Activated CD4-positive, alpha-beta memory T cell treated with anti-CD3 and anti-CD28 coated beads, Interleukin-2, amount 10 ng/mL, durations not matched to agents 7 days and 5 days (primary cell): ENCODE measurements at places on chromosomes 3 and 15.

- DNase-seq = peak; percentile 56
Observed at GRCh38 chr3:19947549-19948225, 790 bp downstream of the RAB5A start.

DNA sequence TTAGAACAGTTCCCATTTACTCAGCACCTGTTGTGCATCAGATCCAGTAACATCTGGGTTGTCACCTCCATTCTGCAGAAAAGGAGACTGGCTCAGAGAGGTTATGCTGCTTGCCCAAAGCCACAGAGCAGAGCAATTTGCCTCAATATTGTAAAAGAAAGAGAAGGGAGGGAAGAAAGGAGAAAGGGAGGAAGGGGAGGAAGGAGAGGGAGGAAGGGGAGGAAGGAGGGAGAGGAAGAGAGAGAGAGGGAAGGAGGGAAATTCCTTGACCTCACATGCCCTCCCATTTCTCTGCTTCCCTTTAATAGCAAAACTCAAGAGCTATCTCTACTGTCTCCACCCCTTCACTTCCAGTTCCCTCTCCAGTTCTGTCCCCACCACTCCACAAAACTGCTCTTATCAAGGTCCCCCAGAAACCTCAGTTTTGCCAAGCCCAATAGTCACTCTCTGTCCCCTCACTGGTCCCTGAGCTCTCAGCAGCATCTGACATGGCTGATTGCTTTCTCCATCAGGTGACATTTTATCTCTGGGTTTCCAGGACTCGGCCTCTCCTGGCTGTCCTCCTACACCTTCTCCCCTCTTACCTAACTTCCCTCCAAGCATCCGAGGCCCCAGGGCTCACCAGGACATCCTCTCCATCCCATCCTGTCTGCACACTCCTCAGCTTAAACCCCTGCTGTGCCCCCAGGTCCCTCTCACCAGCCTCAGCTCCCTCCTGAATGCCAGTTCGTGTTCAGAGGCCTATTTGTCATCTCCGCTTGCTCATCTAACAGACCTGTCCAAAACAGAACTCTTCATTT is 104.7 kb upstream of the LINGO1 start:
- no peak for DNase-seq

DNA sequence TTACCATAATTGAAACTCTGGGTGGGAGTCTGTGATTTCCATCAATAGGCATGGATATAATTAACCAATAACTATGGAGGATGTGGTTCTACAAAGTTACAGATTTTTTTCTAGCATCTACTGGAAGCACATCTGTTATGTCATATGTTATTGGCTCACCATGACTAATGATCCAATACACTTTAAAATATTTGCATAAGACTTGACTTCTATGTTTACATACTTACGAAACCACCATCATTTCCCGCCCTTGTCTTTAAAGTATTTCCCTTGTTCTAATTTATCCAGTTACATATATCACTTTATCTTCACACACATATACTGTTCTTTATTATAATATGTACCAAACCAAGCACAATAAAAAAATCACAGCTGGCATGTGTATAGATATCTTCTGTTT is 380.3 kb upstream of the CBLB start:
- DNase-seq = no peak

- no peak for DNase-seq
Observed at GRCh38 chr15:61880084-61880483, 180.2 kb downstream of the VPS13C start.

GRCh38 chr3:143001034-143001368 is 369 bp upstream of the U2SURP start:
- DNase-seq = peak; percentile 75

DNA sequence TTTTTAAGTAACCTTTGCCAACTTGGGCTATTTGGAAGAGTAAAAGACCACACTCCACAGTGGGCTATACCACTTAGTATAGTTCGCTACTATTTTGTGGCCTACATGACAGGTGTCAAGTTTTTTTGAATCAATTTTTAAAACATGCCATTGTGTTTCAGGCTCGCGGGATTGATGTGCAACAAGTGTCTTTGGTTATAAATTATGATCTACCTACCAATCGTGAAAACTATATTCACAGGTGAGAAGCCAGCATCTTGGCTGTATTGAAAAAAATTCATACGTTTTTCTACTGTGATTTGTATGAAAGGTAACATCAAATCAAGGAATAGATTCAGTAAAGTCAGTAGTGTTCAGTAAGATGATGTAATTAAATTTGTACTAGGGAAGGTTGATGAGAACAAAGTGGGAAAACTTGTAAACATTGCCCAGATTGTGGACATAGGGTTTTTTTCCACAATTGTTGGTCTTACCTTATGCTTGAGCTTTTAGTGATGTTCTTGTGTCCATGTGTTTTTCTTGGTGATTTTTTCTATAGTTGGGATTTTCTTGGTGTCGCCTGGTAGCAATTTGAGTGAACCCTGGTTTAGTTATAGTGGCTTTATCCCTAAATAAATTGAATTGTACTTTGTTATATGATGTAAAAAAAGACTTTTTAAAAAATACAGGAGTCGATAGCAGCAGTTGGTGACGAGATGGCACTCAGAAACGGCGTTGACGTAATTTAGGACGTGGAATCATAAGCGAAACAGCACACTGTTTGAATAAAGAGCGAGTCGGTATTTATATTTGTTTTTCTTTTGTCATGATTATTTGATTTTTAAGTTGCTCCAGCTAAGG is 4.5 kb downstream of the EIF4A2 start:
- DNase-seq = no peak

DNA sequence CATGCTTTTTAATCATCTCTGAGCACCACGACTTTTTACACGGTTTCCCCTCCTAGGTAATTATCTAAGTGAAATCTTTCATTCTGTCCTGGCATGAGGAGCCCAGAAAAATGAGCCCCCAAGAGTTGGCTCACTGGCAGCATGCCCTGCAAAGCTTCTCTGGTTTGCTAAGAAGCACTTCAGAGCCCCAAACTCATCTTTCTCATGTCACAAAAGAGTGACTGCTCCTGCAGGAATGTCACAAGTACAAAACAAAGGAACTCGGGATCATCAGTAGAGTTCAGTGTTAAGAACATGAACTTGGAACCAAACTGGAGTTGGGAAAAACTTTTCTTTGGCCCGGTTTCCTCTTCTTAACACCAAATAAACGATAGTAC is 123.9 kb downstream of the FOXB1 start:
- no peak for DNase-seq

GRCh38 chr15:99507504-99508310 is 58.1 kb upstream of the MEF2A start:
- DNase-seq = no peak

DNA sequence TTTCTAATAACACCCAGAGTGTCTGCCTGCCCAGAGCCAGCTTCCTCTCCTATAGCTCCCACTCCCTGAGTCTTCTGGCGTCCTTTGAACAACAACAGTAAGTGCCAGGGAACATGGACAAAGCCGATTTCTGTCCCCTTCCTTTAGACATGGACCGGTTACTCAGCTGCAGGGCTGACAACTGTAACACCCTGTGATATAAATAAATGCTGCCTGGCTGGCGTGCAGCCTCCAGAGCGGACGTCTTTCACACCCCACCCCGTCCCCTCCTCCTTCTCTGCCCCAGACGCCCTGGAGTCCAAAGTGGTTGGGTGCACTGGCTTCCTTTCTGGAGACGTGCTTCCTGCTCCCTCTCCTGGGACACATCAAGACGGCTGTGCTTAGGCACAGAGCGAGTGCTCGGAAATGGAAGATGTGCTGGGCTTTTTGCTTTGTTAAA is 281.9 kb upstream of the LRRFIP2 start:
- no peak for DNase-seq

DNA sequence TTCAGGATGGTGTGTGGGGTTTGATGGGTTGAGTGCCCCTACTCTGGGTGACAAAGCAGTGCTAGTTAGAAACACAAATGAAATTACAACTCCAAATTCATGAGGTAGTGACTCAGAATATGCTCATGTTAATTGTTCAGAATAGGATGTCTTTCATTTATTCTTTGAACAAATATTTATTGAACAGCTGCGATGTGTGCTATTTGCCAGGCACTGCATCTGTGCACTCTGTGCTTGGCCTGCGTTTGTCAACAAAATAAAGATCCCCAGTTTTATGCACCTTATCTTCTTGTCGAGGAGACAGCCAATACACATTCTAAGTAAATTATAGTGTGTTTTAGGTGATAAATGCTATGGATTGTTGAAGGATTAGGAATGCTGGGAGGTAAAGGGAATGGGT is 27.3 kb downstream of the MED12L start:
- no peak for DNase-seq

- no peak for DNase-seq
Observed at GRCh38 chr15:61222010-61222409, 7.1 kb downstream of the RORA start.

DNA sequence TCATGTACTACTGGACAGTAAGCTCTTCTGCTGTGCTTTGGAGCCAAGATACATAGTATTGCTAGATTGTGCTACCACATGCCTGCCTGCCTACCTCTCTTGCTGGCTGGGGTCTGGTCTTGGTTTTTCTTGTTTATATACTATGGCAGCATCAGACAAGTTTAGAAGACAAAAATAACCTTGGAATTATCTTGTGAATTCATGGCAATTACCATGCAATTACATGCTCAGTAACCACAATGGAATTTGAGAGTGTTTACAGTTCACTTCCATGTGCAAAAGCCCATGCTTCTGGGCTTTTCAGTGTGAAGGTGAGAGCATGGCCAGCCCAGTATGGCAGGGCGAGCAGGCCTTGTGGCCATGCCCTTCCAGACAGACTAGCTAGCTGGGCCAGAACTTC is 48.0 kb upstream of the C15orf61 start:
- DNase-seq = no peak

DNA sequence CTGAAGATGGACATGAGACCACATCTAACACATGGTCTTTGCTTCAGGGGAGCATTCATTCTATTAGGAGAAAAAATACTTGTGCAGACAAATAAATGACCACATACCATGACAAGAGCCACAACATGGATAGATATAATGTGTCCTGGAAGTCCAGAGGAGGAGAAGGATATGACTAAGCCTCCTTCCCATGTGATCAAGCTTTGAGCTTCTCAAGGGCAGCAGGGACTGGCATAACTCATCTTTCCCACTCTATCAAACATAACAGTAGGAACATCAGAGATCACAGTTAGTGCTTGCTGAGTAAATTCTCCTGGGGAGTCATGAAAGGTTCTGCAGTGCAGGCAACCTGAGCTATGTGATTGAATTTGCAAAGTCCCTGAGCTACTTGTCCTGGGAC is 86.0 kb upstream of the LPP start:
- no peak for DNase-seq

DNA sequence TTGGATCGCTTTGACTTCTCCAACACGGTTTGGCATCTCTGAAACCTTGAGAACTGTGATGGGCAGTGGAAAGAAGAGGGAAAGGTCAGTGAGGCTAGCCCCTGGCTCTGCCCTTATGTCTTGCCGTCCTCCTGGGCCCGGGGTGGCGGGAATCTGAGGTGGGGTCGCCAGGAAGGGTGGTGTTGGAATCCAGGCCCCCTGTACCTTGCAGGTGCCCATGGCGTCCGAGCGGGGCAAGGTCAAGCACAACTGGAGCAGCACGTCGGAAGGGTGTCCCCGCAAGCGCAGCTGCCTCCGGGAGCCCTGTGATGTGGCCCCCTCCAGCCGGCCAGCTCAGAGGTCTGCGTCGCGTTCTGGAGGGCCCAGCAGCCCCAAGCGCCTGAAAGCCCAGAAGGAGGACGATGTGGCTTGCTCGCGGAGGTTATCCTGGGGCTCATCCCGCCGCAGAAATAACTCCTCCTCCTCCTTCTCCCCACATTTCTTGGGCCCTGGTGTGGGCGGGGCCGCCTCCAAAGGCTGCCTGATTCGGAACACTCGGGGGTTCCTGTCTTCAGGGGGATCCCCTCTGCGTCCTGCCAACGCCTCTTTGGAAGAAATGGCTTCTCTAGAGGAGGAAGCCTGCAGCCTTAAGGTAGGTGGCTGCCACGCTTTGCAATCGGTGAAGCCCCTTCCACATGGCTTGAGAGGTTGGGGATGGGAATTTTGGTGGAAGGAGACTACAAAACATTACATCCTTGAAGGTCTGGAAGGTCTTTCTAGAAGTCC is 907 bp downstream of the TATDN2 start:
- DNase-seq = peak; percentile 66

GRCh38 chr15:66789029-66790025 is 87.3 kb downstream of the SMAD6 start:
- DNase-seq = no peak

GRCh38 chr15:101466188-101466587 is 23.3 kb downstream of the PCSK6 start:
- no peak for DNase-seq

GRCh38 chr3:188349933-188350332 is 196.0 kb downstream of the LPP start:
- no peak for DNase-seq

DNA sequence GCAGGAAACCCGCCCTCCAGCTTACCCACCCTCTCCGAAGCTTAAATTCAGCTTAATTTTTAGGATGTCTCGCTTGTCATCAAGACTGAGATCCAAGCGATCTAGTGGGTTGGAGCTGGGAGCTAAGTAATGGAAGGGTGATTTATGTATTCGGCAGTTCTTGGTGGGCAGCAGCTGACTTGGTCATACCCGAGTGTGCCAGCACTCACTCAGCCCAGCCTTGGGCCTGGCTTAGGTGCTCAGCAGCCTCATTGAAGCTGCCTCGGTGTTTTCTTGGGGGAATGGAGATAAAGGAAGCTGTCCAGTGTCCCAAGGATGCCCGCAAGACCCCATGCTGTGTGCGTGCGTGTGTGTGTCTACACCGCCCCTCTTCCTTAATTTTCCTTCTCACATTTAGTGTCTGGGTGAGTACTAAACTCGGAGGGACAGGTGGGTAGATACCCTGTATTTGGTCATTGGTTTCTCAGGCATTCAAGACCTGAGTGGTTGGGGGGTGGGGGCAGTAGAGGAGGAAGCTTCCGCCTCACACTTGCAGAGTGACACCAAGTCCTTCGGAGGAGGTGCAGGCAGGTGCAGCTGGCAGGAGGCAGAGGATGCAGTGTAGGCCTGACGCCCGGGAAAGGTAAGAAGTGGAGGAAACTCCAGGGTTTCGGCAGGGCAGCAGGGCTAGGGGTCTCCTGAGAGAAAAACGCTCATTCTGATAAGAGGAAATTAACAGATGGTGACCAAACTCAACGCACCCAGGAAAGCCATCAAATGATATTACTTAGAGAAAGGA is 92.8 kb downstream of the PCSK6 start:
- no peak for DNase-seq

- no peak for DNase-seq
Observed at GRCh38 chr3:120245386-120245785, 39.6 kb downstream of the GPR156 start.

- DNase-seq = no peak
Observed at GRCh38 chr3:168467115-168467714, 371.5 kb upstream of the GOLIM4 start.

GRCh38 chr3:127037021-127037400 is 54.1 kb downstream of the PLXNA1 start:
- no peak for DNase-seq

DNA sequence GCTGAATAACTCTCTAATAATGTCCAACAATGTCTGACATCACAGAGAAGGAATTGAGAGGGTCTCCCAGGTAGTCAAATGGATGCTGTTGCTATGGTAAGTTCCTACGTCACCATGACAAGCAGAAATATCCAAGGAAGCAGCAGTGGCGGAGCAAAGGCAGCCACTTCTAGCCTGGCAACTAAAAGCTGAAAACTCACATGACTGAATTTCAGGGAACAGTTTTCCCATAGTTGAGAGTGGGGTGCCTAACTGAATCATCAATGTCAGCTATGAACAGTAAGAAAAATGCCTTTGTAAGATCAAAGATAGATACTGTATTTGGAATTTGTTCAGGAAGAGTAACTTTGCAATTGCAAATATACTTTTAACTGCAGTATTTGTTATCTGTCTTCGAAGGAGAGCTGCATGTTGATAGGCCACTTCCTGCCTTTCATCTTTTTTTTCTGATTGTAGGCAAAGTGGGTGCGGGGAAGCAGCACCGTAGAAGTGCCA is 161.7 kb downstream of the BBX start:
- DNase-seq = no peak
